Activated T-cell treated with anti-CD3 and anti-CD28 coated beads for 48 hours (primary cell): ENCODE measurements at places on chromosomes 16 and 17.
A peak's percentile ranks its signal among the peaks of the same experiment; 100 is the strongest.

- no peak for DNase-seq
Observed at GRCh38 chr16:897200-897543, 73.6 kb downstream of the LMF1 start.

DNA sequence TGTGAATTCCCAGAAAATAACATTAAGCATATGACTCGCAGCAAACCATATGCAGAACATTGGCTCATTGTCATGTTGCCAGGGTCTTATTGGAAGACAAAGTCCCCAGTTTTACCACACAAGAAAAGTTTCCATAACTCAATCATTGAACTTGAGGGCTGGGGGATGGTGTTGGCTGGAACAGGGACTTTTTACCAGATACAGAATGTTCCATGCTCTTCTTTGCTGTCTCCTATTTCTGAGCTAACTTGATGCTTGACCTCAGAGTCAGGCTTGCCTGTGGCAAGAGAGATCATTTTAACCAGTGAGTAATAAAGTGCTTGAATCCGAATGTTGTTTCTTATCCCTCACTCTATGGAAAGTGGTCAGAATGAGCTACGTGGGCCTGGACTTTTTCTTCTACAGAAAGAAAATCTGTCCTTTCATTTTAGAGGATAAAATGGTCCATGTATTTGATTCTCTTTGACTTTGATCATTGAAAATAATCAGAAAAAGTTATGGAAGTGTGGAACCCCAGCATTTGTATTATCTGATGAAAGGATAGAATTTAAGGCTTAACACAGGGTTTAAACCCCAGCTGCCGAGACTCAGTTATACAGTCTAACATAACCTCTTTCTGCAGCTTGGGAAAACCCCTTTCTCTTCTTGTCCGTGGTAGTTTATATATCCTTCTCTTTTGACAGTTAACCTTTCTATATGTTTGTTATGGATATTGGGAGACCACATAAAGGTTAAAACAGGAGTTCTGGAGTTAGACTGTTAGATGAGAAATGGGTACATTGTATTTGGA is 67.0 kb downstream of the TUBD1 start:
- no peak for DNase-seq

DNA sequence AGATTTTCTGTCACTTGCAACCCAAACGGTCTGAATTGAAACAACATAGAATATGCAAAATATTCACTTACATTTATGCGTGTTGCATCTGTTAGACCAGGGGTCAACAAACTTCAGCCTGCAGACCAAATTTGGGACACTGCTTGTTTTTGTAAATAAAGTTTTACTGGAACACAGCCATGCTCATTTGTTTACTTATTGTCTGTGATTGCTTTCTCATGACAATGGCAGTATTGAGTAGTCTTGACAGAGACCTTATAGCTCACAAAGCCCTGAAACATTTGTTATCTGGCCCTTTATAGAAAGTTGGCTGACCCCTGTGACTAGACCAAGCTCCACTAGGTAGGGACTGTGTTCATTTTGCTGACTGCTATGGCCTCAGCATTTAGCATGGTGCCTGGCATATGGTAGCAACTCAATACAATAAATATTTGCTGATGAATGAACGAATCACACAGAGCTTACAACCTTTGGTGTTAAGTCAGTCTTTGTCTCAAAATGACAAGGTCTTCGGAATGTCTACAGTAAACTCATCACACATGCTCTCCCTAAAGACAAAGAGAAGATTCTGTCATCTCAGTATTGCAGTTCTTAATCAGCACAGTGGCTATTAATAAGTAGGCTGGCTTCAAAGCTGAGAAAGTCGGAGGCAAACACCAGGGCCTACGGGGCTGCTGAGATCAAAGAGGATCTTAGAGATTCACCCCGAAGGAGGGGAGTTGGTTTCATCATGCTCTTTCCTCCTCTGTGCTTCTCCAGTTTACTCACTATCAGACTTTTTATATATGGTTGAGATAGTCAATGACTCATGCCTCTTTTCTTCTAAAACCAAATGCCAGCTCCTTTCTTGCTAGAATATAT is 95.2 kb upstream of the AXIN2 start:
- peak; percentile 37 for DNase-seq

GRCh38 chr17:50928646-50929045 is 62.5 kb upstream of the TOB1 start:
- no peak for DNase-seq

- DNase-seq, result no peak
Observed at GRCh38 chr17:50311112-50311460, 34.8 kb upstream of the XYLT2 start.

- DNase-seq, result no peak
Observed at GRCh38 chr17:9356488-9356911, 219.1 kb downstream of the STX8 start.

DNA sequence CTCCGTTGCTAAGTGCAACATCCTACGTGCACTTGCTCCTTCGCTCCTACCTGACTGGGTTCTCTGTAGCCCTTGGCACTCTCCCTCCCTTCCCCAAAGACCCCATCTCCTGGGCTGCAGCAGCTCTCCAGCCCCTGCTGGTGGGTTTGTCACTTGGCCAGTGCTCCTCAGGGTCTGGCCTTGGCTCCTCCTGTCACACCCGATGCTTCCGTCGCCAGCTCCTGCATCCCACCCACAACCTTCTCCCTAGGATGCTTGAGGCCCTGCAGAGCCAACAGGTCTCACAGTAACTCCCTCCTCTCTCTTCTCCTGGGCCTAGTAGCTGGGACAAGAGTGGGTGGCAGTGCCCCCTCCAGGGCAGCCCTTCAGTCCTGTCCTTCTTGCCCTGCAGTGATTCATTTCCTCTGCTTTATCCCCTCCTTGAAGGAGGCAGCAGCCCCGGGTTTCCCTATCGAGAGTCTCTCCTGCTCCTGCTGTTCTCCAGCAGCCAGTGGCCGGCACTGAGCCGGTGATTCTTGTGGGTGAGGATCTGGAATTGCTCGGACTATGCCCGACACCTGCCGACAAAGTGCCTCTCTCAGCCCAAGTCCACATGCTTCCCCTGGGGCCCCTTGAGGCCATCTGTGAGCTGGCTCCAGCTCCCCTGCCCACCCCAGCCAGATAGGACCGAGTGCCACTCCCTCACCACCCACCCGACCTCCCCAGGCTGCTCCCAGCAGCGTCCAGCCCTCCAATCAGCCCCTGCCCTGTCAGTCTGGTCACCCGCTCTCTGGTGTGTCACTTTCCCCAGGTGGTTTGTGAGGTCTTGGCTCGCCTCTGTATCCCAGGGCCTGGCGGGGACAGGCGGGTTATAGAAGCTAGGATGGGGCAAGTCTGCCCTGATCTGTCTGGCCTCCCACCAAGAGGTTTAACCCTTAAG is 3.8 kb downstream of the LITAFD start:
- no peak for DNase-seq

- peak; percentile 69 for DNase-seq
Observed at GRCh38 chr17:9239793-9240658, 218.7 kb downstream of the NTN1 start.

GRCh38 chr17:16568541-16569357 is at the start of gene ZNF287:
ZNF287 (minus strand) TSS chr17:16569204; CDS start chr17:16567731, 1,473 bp downstream.
- peak; percentile 89 for DNase-seq

DNA sequence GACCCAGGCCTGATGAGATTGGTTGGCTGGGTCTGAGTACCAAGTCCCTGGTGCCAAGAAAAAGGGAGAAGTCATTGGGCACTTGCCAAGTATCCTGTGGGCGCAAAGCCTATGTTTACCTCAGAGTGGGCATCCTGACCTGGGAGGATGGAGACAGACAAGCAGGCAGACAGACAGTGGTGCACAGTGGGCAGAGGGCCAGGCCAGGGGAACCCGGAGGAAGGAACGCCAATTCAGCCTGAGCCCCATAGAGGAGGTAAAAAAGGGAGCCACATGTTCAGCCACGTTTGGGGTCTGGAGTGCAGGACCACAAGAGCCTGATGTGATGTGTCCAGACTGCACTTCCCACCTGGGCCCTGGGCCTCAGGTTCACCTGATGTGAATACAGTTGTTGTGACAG is 5.4 kb downstream of the PHKG2 start:
- no peak for DNase-seq

- no peak for DNase-seq
Observed at GRCh38 chr17:50903604-50904517, 37.7 kb upstream of the TOB1 start.

DNA sequence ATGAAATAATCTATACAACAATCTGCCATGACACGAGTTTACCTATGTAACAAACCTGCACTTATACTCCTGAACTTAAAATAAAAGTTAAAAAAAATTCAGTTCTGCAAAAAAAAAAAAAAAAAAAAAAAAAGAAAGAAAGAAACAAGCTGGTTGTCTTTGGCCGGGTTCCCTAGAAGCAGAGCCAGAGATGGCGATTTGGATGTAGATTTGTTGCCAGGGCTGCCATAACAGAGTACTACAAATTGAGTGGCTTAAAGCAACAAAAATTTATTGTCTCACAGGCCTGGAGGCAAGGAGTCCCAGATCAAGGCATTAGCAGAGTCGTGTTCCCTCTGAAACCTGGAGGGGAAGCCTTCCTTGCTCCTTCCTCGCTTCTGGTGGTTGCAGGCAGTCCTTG is 20.4 kb downstream of the SYT17 start:
- DNase-seq, result no peak

GRCh38 chr17:38560503-38561318 is 45.0 kb downstream of the SRCIN1 start:
- DNase-seq, result no peak

DNA sequence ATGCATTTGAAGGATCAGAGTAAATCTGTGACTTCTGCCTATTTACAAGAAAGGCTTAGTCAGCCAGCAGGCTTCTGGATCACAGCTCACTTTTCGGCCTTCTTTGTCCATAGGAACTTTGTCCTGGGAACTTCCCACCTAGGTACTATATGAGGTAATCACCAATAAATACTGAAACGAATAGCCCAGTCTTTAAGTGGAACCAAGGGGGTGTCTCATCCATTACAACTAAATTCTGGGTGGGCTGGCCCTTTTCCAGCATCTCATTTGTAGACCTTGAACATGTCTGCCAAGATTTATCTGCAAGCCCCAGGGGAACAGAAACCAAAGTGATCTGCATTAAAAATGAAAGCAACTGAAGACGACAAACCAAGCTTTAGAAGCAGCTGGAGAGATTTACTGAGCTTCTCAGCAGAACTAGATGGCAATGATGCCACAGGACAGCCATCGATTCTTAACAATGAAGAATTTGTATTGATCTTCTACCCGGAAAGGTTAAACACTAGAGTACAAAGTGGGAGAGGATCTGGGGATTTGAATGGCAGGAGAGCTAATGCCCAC is 55.5 kb downstream of the SNX11 start:
- no peak for DNase-seq

GRCh38 chr17:5203178-5203907 is 11.7 kb upstream of the ZNF594 start:
- DNase-seq, result no peak

DNA sequence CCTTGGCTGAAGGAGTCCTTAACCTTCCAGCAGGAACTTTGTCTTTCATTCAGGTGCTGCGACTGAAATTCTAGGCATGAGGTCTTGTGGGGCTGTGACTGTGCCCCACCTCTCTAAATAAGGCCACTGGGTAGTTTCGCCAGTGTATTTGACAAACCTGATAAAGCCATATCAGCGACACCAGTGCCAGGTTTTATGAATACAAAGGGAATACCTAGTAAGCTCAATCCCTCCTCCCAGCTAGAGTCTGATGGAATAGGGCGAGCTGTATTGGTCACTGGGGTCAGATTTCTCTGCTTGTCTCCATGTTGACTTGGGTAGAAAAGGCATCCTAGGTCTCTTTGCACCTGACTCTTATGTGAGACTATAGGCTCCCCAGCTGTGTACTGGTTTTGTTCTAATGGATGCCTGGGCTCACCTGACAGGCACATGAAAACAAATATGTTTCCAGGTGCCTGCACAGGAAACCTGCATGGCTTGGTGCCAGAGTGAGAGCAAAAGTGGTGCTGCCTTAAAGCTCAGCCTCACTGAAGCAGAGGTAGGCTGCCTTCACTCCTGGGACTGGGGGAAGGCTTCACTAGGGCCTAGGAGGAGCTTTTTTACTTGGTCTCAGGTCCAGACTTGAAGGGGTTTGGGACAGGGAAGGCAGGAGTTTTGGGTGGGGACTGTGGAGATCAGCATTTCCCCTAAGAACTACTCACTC is 8.3 kb downstream of the SLC7A6 start:
- DNase-seq, result no peak

- DNase-seq, result no peak
Observed at GRCh38 chr16:89371968-89372634, 118.3 kb downstream of the ANKRD11 start.

GRCh38 chr17:8015957-8016631 is 13.7 kb downstream of the GUCY2D start:
- DNase-seq, result peak; percentile 25

DNA sequence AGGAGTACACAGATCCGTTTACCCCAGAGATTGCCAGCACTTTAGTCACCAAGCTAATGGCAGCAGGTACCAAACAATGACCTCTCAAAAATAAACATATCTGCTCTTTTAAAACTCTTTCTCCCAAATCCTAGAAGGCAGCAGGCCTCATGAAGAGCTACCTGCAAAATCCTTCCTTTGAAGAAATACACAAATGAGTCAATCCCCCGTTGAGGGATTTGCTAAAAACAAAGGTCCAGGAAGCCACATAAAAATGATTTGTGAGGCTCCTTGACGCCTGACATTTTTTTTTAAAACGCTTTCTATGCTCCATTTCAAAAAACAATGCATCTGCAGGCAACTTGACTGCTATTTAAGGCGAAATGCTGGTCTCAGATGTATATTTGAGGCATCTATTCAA is 58.2 kb downstream of the NACA2 start:
- no peak for DNase-seq

- no peak for DNase-seq
Observed at GRCh38 chr17:12712941-12713340, 47.3 kb downstream of the MYOCD start.

GRCh38 chr17:64639516-64639915 is 22.6 kb downstream of the SMURF2 start:
- DNase-seq, result no peak

- no peak for DNase-seq
Observed at GRCh38 chr17:83009414-83010205, 69.8 kb upstream of the METRNL start.
